ENCODE measurements at places on chromosomes 16 and 17.
A peak's percentile ranks its signal among the peaks of the same experiment; 100 is the strongest.

DNA sequence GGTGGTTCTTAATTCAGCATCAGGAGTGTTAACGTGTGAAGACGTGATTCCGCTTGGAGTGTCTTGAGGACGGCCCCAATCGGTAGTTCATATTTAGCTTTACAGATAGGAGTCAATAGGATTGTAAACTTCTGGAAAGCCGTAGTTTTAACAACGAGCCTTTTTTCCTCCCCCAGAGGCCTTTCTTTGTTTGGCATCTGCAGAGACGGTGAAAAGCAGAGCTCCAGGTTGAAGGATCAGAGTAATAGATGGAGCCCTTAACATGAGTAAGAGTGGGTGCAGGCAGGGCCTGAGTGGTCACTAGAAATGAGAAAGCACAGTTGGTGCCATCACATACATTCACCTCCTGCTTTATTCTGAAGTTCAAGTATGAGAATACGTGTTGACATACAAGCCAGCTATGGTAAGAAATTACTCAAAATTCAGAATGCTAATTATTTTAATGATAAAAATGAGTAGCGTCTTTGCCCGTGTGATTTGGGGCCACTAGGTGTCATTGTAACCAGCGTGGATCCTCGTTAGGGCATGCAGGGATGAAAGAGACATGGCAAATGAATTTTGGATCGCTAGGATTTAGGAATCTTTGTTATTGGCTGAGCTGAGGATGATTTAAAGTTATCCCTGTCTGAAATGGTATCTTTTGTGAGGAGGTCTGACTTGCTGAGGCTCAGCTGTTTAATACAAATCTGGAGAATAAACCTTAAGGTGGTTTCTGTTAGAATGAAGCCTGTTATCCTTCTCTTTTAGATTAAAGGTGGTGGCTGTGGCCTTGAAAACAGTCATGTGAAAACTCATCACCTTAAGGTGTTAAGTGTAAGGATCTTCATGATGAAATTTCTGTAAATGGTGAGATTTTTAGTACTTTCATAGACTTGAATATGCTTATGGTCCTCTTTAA is 18.6 kb downstream of the PRCD start:
- DNase-seq: no peak

DNA sequence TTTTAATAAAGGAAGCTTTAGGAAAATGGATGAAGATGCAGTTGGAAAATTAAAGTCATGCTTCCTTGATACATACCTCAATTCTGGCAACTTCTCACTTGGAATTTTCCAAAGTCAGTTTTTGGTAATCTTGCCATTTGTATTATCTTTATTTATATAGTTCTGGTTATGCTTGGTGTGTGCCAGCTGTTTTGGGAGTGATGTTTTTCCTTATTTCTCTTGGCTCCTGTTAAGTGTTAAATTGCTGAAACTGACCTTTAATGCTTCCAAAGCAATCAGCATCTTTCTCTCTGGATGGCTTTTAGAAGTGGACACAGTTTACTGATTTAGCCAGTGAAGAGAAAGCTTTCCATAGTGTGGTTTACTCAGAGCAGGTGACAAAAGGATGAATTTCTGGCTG is 70.1 kb upstream of the HAS3 start:
- no peak for DNase-seq

DNA sequence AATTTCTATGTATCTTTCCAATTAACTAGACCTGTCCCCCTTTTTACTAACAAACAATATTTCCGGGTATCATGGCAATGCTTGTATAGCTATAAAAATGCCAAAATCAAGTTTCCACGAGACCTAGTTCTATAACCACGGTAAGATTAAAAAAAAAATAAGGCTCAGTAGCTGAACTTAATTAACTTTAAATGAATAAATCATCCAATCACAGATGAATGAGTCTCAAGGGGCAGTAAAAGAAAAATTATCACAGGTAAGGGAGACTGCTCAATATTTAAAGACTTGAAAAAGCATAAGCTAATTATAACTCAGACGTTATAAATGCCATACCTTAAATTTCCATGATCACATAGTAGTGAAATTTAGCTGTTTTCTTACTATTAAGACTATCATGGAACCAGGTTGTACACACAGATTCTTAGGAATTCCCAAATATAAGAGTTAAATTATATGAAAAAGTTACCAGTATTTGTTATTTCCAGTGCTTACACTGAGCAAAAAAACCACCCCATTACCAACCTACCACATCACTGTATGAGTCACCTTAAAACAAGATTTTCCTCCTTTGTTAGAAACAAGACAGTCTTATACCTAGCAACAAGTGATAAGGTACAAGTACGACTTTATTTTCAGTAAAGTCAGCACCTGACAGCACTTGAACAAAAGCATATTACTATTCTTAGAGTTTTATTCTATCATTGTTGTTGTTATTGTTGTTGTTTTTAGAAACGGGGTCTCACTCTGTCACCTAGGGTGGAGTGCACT is 20.6 kb downstream of the SSH2 start:
- no peak for DNase-seq

DNA sequence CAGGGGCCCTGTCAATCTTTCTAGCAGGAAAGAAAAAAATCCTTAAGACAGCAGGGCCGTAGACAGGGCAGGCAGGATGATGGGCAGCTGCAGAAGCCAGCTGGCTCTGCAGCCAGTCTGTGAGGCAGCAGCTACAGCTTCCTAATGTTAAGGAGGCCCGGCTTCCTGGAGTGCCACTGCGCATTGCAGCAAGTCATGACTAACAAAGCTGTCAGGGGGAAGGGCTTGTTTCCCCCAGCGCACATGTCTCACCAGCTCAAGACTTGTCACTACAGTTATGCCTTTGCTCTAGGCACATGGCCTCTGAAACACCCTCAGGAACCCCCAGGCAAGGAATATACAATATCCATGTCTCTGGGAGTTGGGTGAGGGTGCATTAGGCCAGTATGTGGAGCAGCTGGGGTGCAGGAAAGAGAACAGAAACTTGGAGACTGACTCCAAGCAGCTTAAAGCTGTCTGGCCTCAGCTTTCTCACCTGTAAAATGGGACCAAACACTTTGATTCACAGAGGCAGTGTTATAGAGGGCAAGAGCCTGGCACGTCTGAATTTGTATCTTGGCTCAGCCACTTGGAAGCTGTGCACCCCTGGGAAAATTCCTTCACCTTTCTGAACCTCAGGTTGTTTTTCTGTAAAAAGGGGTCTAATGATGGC is 220.0 kb downstream of the HAPSTR1 start:
- no peak for DNase-seq

- peak; percentile 68 for DNase-seq
Observed at GRCh38 chr16:87790292-87791100, 24.7 kb upstream of the KLHDC4 start.

GRCh38 chr16:56399047-56399446 is 26.3 kb downstream of the AMFR start:
- no peak for DNase-seq

DNA sequence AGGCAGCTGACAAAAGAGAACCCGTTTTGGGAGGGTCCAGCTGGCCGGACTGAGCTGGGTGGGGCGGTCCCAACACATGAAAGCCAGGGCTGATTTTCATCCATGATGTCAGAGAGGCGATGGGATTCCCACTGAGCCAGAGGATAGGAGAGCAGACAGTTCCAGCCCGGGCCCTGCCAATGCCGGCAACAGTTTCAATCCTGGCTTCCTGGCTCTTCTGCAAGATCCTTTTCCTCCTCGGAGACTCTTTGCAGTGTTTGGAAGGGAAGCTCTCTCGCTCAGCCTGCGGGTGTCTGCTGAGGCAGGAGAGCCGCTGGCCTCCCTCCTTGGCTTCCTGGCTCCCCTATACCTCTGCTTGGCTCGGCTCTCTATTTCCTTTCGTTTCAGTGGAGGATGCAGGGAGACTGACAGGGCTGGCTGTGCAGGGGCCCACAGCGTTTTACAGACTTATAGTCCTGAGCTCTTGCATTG is 145.5 kb upstream of the SOX9 start:
- no peak for DNase-seq

- DNase-seq: peak; percentile 37
Observed at GRCh38 chr17:1484676-1485422, 7.6 kb downstream of the MYO1C start.

GRCh38 chr17:8175795-8176196 is 384 bp downstream of the TMEM107 start:
- DNase-seq: no peak

GRCh38 chr17:50765454-50766221 is 1.7 kb downstream of the ANKRD40CL start:
- DNase-seq: no peak

DNA sequence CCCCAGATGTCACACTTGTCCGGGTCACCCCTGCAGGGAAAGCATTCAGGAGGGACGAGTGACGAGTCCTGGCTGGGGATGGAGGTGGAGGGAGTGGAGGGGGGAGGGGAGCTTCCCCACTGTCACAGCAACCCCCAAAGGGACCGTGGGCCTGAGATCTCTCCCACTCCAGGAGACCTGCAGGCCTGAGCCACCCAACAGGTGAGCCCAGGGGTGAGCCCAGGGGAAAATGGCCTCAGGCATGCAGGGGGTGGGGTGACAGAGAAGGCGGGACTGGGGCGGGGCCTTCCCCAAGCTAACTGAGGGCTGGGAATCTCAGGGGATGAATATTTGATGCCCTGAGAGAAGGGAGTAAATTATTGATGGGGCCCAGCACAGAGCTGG is 2.4 kb downstream of the USH1G start:
- DNase-seq: no peak

DNA sequence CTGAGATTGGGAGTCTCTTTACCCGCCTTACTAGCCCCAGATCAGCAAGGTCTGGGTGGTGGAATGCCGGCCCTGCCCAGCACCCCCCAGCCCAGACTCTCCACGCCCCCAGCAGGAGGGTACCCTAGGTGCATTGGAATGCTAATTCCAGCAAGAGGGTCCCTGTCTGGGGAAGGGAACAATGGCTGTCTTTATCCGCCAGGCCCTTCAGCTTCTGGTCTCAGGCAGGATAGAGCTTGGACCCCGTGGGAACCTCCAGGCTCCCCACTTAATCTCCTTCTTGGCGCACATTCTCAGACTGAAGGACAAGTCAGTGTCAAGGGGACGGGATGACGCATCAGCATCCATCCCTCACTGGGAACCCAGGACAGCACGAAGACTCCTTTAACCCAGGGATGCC is 85.1 kb downstream of the LITAF start:
- no peak for DNase-seq

GRCh38 chr16:2343211-2343610 is 2.7 kb upstream of the ABCA3 start:
- no peak for DNase-seq

GRCh38 chr16:58855291-58855863 is 121.3 kb upstream of the GOT2 start:
- DNase-seq: no peak

GRCh38 chr16:56848955-56849689 is 15.9 kb upstream of the SLC12A3 start:
- no peak for DNase-seq

- DNase-seq: no peak
Observed at GRCh38 chr17:14307560-14308024, 6.7 kb downstream of the HS3ST3B1 start.

- peak; percentile 20 for DNase-seq
Observed at GRCh38 chr16:72124761-72125634, 31.4 kb downstream of the DHX38 start.

- no peak for DNase-seq
Observed at GRCh38 chr17:4562015-4562969, 1.9 kb upstream of the GGT6 start.

- no peak for DNase-seq
Observed at GRCh38 chr17:27226611-27227230, 67.2 kb upstream of the WSB1 start.

GRCh38 chr17:77212833-77213777 is 72.3 kb downstream of the SEC14L1 start:
- no peak for DNase-seq

GRCh38 chr16:27322858-27323780 is 9.3 kb downstream of the IL4R start:
- no peak for DNase-seq

GRCh38 chr17:37079735-37080134 is 131.0 kb downstream of the AATF start:
- DNase-seq: no peak

- DNase-seq: no peak
Observed at GRCh38 chr16:10906914-10907756, 30.1 kb downstream of the CIITA start.

- DNase-seq: peak; percentile 79
Observed at GRCh38 chr17:71632328-71632727, 488.5 kb upstream of the SOX9 start.

- no peak for DNase-seq
Observed at GRCh38 chr17:18015593-18015992, 23.4 kb downstream of the ATPAF2 start.

- DNase-seq: no peak
Observed at GRCh38 chr17:78484271-78485246, 92.6 kb downstream of the DNAH17 start.

DNA sequence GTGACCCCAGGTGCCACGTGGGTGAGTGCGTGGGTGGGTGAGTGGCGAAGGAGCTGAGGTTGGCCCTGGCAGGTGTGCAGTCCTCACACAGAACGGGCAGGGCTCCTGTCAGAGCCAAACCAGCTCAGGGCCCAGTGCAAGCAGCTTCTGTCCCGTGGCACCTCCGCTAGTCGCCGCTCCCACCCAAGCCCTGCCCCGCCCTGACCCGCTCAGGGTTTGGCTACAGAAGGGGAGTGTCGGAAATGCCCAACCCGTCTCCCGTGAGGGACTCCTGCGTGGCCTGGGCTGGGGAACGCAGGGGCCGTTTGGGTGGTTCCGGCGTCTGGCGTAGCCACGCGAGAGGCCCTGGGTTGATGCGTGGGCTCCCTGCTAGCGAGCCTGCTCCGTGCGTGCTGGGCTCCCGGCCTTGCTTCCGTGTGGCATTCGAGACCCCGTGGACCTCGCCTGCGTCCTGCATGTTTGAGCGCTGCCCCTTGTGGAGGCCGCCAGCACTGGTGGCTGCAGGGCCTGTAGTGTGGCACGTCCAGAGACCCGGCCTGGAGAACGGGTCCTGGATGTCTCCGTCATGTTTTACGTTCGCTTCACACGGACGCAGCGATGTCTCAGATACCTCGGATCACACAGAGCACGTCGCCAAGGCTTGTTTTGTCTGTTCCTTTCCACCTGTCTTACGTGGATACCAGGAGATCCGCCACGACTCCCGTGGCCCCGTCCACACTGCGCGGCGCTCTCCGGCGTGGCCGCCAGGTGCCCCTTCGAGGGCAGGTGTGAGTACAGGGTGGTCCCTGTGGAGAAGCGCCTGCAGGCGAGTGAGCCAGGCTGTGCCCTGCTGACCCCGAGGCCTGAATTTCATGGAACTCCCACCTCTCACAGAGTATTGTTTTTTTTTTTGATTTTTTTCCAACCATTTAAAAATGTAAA is 10.2 kb downstream of the CAPN15 start:
- no peak for DNase-seq

DNA sequence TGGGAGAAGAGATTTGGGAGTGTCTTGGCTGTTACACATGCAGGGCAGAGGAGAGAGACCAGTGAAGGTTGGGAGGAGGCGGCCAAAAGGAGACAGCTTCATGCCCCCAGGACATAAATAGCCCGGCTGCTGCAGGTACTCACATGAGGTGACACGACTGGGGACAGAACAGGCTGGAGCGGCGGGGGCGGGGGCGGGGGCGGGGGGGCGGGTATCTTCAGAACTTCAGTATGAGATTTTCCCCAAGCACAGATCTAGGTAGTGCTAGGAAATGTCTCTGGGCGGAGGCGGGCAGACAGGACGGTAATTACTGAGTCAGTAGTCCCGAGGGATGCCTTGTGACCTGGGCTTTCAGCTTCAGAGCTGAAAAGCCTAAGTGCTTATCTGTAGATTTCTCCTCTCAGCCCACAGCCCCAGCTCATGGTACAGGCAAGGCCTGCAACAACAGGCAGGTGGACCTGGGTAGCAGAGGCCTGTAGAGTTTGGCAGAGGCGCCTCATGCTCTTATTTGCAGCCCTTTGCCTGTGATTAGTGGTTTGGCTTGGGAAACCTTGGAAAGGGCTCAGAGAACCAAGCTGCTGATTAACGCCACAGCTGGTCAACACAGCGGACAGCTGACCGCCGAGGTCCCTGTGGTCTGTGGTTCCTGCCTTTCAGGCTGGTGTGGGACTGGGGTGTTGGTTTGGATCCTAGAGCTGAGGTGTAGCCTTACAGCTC is 24.5 kb downstream of the UNK start:
- DNase-seq: no peak
